ENCODE measurements at places on chromosomes 2 and 18. TPM values are rescaled to one million over a fixed set of nuclear protein-coding genes. Genes with fewer than 3 reads are reported as not detected.
A peak's percentile ranks its signal among the peaks of the same experiment; 100 is the strongest.

DNA sequence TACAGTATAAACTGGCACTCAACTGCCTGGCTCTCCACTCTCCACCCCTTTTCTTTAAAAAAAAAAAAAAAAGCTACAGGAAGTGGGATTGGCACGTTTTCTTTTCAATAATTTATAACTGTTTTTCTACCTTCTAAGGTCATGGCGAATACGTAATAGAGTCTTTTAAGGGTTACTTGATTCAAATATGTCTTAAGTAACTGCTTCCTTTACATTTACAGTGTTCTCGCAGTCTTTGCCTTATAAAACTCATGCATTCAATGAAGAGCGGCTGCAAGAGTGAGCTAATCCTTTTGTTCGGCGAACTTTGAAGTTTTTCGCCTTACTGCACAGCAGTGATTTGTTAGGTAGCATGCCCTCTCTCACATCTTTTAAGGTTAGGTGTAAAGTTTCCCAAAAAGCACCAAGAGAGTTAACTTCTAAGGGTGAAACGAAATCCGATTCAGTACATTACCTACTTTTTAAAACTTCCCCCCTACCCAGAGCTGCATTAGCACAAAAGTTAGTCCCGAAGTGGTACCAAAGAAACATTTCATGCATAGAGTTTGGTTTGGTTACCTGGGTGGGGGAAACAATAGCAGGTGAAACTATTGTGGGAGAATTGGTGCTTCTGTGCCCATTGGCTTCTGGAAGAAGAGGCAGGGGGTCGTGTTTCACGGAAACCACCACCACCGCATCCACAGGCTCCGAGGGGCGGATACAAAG lies 2.0 kb downstream of the KCTD1 start:
- H3K27ac ChIP-seq, result no peak overlapping the region
- H3K36me3 ChIP-seq, result no peaks in the 10 kb centered on the region
- no peak for DNase-seq
- H3K4me1 ChIP-seq, result peaks cover 19% of the 10 kb centered on the region
- peaks cover 9% of the 10 kb centered on the region for H3K27me3 ChIP-seq

DNA sequence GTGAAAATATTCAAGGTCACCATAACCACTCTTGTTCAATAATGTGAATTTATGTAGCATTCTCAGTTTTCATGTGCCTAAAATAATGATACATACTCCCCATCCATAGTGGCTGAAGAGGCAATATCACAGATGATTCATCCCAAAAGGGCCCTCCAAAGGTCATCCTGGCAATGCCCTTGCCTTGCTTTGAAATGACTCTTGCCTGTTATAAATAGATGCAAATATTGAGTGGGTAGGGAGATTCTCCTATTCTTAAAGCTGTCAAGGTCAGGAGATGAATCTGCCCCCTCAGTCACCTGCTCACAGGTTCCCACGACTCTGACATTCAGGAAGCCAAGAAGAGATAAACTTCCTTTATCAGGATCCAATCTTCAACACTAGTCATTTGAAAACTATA lies 490.5 kb downstream of the TNS1 start:
- H3K27ac ChIP-seq, result no peak overlapping the region
- H3K36me3 ChIP-seq, result no peaks in the 10 kb centered on the region
- peaks cover 14% of the 10 kb centered on the region for H3K4me1 ChIP-seq
- peak; percentile 44 for DNase-seq
- no peaks in the 10 kb centered on the region for H3K27me3 ChIP-seq

DNA sequence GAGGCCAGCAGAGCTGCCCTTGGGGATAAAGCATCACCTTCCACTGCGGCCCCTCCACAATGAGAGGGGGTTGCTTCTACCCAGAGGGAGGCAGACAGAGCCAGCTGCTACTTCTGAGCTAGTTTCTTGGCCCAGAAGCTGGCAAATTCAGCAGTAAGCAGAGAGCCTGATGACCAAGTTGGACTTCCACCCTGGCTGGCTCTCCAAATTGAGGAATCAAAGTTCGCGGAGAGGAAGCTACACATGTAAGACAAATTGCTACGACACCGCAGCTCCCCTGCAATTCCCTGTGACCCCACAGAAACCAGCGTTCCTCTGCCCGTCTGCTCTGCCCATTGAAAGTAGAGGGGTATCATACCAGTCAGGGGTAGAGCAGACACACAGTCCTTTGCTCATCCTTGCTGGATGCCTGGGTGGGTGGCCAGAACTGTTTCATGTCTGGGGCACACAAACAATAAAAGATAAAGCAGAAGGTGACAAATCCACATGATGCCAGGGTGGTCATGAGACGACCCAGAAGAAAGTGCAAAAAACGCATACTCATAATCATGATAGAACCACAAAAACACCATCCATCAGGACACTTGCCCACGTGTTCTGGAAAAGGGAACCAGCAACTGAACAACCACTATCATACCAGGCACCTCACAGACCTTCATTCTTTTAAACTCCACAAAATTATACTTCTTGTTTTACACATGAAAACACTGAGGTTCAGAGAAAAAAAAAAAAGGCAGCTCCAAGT lies 5.4 kb downstream of the TFCP2L1 start:
- peaks cover 54% of the 10 kb centered on the region for H3K27me3 ChIP-seq
- no peak overlapping the region for H3K27ac ChIP-seq
- DNase-seq, result no peak
- no peaks in the 10 kb centered on the region for H3K36me3 ChIP-seq
- no peaks in the 10 kb centered on the region for H3K4me1 ChIP-seq
- H3K4me3 ChIP-seq, result no peak overlapping the region

The PDE11A gene
- total RNA-seq, result 0.86 TPM

The GALNT13 gene
- 0.11 TPM for total RNA-seq

All from GM23248 (cell line).